ENCODE measurements at places on chromosomes 5 and 9. TPM values are rescaled to one million over a fixed set of nuclear protein-coding genes. Genes with fewer than 3 reads are reported as not detected.

The CDKN2B gene
- polyA plus RNA-seq = 7.3 TPM

- no peak for DNase-seq
- no peak overlapping the region for H3K4me3 ChIP-seq
- H3K27ac ChIP-seq = no peak overlapping the region
- no peaks in the 10 kb centered on the region for H3K4me1 ChIP-seq
These were observed 44.2 kb downstream of the NKD2 start for GRCh38 chr5:1052641-1053390.

GRCh38 chr5:31121224-31121623 lies 72.3 kb upstream of the CDH6 start:
- no peaks in the 10 kb centered on the region for H3K27me3 ChIP-seq
- no peak overlapping the region for H3K4me3 ChIP-seq
- no peak overlapping the region for H3K27ac ChIP-seq
- H3K36me3 ChIP-seq = no peaks in the 10 kb centered on the region
- H3K4me1 ChIP-seq = no peaks in the 10 kb centered on the region

- no peaks in the 10 kb centered on the region for H3K4me1 ChIP-seq
- H3K4me3 ChIP-seq = no peak overlapping the region
- no peak for DNase-seq
- H3K27me3 ChIP-seq = no peaks in the 10 kb centered on the region
These were observed 140.5 kb upstream of the TARS1 start for GRCh38 chr5:33300209-33300742.

GRCh38 chr5:78675956-78676730 lies 27.6 kb upstream of the LHFPL2 start:
- H3K4me1 ChIP-seq = peaks cover 5% of the 10 kb centered on the region
- no peaks in the 10 kb centered on the region for H3K27me3 ChIP-seq
- no peak for DNase-seq
- H3K4me3 ChIP-seq = no peak overlapping the region
- H3K36me3 ChIP-seq = no peaks in the 10 kb centered on the region

DNA sequence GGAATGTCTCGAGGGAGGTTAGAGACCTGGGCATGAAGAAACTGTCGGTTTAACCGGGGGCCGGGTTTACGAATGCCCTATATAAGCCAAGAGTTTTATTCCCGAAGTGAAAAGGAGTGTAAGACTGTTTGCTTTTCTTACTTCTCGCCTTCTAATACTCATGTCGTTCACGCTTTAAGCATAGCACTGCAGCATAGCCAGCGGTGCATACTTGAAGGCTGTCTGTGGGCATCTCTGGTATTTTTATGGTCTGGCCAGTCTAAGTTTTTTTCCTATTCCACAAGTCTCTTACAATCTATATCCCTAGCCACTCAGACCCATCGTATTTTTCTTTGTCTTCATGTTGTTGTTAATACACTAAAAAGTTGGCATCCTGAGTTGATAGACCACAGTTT lies 1.2 kb downstream of the UHRF2 start:
- no peaks in the 10 kb centered on the region for H3K36me3 ChIP-seq
- DNase-seq = peak; percentile 66
- H3K4me1 ChIP-seq = peaks cover 15% of the 10 kb centered on the region
- peak overlapping the region; percentile 98 for H3K27ac ChIP-seq

DNA sequence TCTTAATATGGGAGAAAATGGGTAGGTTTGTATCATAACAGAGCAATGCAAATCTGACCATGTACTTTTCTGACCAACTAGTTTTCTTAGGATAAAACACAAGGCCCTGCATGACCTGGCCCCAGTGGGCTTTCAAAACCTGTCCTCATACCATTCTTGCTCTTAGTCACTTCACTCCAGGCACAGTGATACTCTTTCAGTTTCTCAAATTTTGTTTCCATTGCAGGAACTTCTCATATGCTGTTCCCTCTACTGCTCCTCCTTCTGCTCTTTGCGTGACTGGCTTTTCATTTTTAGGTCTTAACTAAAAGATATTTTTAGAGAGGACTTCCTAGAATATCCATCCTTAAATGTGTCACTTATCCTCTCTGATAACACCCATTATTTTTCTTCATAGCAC lies 112.4 kb downstream of the INIP start:
- no peaks in the 10 kb centered on the region for H3K4me1 ChIP-seq
- no peaks in the 10 kb centered on the region for H3K36me3 ChIP-seq
- no peaks in the 10 kb centered on the region for H3K27me3 ChIP-seq
- H3K27ac ChIP-seq = no peak overlapping the region
- H3K4me3 ChIP-seq = no peak overlapping the region
- DNase-seq = no peak

DNA sequence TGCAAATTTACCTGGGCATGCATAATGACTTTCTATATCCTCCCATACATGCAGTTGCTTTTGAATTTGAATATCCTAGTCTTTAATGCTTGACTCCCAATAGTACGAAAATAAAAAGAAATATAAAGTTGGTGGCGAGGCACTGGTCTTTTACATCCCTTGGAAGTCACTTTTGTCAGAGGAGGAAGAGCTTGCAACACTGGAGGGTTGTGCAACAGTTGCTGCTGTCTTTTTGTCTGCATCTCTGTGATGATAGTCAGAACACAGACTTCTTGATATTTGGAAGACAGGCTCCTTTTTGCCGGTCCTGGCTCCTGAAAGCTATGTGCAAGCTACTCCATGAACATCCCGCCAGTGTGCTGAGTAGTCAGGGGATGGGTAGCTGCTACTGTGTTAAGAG lies 16.8 kb upstream of the SGCD start:
- H3K4me1 ChIP-seq = no peaks in the 10 kb centered on the region
- DNase-seq = no peak
- H3K4me3 ChIP-seq = no peak overlapping the region
- no peak overlapping the region for H3K27ac ChIP-seq

DNA sequence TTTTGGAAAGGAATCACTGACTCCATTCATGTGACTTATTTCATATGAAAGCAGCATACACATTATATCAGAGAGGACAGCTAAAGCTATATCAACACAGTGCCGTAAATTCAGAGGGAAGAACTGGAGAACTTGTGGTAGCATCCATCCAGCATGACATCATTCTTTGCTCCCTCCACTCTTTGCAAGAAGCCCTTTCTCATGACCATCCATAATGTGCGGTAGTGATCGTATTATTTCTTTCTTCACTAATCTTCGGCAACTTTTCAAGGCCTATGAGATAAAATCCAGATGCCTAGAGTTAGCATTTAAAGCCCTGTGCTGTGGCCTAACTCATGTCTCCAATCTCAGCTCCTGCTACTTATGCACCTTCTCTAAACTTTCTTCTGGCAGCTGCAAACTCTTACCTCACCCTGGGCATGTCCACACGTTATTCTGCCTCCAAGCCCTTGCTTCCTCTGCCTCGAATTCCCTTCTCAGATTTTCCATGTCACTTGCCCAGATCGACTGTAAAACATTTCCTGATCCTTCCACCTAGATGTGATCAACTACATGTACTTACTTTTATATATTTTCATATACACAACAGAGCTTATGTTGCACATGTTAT lies 307.3 kb upstream of the SGCD start:
- H3K27ac ChIP-seq = no peak overlapping the region
- no peaks in the 10 kb centered on the region for H3K27me3 ChIP-seq
- DNase-seq = no peak
- H3K4me3 ChIP-seq = no peak overlapping the region

The C7 gene
- 31.0 TPM for polyA plus RNA-seq

DNA sequence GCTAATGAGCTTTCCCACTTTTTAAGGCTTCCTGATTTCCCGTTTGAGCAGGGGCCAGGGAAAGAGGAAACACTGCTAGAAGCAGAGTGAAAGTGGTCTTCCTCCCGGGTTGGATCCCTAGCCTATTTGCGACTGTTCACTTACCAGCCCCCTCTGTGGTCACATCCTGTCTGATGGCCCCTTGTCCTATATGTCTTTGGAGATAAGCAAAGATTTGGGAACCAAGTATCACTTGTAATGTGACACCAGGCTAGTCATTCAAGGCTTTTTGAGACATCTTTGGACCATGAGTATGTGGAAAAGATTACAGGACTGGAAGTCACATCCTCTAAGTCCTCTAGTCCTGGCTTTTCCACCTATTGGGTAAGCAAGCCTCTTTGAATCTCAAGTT lies 6.1 kb downstream of the DNAJB5 start:
- peaks cover 28% of the 10 kb centered on the region for H3K4me1 ChIP-seq
- H3K36me3 ChIP-seq = peaks cover 2% of the 10 kb centered on the region
- H3K27me3 ChIP-seq = peaks cover under 1% of the 10 kb centered on the region
- H3K4me3 ChIP-seq = no peak overlapping the region
- no peak overlapping the region for H3K27ac ChIP-seq

- DNase-seq = no peak
- no peaks in the 10 kb centered on the region for H3K4me1 ChIP-seq
- H3K27me3 ChIP-seq = no peaks in the 10 kb centered on the region
These were observed 27.2 kb downstream of the DEPDC1B start for GRCh38 chr5:60672693-60673264.

The MOB3B gene
- 7.8 TPM for polyA plus RNA-seq

The CENPH gene
- 9.4 TPM for polyA plus RNA-seq

The UNC13B gene
- 6.9 TPM for polyA plus RNA-seq

- H3K36me3 ChIP-seq = peaks cover 28% of the 10 kb centered on the region
- no peak overlapping the region for H3K27ac ChIP-seq
- DNase-seq = no peak
- no peak overlapping the region for H3K4me3 ChIP-seq
These were observed 25.1 kb downstream of the ERGIC1 start for GRCh38 chr5:172858990-172859811.

- no peak overlapping the region for H3K27ac ChIP-seq
- H3K27me3 ChIP-seq = no peaks in the 10 kb centered on the region
- no peaks in the 10 kb centered on the region for H3K36me3 ChIP-seq
These were observed 14.8 kb downstream of the PCDHGC5 start for GRCh38 chr5:141503681-141504080.

GRCh38 chr5:35274839-35275509 lies 44.7 kb upstream of the PRLR start:
- no peaks in the 10 kb centered on the region for H3K4me1 ChIP-seq
- H3K27me3 ChIP-seq = no peaks in the 10 kb centered on the region
- no peak overlapping the region for H3K4me3 ChIP-seq
- DNase-seq = no peak
- no peak overlapping the region for H3K27ac ChIP-seq
- no peaks in the 10 kb centered on the region for H3K36me3 ChIP-seq

DNA sequence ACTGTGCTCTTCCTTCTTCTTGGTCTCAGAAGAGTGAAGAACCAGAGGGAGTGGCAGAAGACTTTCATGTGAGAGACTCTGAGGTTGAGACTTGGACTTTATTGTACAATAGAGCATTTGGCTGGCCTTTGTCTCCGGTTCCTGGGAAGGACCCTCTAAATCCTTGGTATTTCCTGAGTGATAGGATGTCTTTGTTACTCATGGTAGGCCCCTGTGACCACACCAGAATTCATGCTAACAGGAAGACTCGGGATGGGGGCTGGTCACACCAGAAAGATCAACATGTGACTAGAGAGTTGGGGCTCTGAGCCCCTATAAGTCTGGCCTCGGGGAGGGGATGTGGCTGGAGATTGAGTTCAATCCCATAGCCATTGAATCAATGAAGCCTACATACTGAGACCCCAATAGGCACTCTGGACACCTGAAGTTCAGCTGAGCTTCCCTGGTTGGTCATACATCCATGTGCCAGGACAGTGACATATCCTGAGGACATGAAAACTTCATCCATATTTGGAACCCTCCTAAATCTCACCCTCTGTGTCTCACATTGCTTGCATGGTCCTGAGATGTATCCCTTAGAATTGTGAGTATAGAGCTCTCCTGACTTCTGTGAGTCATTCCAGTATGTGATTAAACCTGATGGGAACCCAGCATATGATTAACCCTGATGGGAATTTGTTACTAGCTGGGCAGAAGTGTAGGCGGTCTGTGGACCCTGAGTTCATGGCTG lies 201.7 kb downstream of the GADD45G start:
- peaks cover 25% of the 10 kb centered on the region for H3K4me1 ChIP-seq
- no peak for DNase-seq
- no peak overlapping the region for H3K27ac ChIP-seq
- H3K27me3 ChIP-seq = no peaks in the 10 kb centered on the region
- no peaks in the 10 kb centered on the region for H3K36me3 ChIP-seq
- H3K4me3 ChIP-seq = no peak overlapping the region

The DOCK8 gene
- polyA plus RNA-seq = 60.4 TPM

The GMCL2 gene
- under 0.01 TPM for polyA plus RNA-seq

The PLAC8L1 gene
- 1.5 TPM for polyA plus RNA-seq

DNA sequence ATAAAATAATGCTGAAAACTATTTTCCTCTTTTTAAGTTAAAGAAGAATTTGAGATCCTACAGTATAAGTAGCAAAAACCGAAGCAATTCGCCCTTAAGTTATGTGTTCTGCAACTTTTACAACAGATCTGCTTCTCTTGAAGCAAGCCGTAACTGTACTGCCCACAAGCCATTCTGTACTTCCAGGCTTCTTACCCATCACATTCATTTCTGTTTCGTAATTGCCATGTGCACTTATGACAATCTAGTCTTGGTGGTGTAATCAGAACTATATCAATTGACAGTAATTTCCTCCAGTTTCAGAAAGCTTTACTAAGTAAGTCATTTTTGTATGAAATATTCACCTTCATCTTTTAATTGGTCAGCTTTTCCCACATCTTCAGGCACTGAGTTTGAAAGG lies 13.8 kb downstream of the SGTB start:
- no peak overlapping the region for H3K4me3 ChIP-seq
- H3K27ac ChIP-seq = no peak overlapping the region
- DNase-seq = no peak
- H3K27me3 ChIP-seq = no peaks in the 10 kb centered on the region

DNA sequence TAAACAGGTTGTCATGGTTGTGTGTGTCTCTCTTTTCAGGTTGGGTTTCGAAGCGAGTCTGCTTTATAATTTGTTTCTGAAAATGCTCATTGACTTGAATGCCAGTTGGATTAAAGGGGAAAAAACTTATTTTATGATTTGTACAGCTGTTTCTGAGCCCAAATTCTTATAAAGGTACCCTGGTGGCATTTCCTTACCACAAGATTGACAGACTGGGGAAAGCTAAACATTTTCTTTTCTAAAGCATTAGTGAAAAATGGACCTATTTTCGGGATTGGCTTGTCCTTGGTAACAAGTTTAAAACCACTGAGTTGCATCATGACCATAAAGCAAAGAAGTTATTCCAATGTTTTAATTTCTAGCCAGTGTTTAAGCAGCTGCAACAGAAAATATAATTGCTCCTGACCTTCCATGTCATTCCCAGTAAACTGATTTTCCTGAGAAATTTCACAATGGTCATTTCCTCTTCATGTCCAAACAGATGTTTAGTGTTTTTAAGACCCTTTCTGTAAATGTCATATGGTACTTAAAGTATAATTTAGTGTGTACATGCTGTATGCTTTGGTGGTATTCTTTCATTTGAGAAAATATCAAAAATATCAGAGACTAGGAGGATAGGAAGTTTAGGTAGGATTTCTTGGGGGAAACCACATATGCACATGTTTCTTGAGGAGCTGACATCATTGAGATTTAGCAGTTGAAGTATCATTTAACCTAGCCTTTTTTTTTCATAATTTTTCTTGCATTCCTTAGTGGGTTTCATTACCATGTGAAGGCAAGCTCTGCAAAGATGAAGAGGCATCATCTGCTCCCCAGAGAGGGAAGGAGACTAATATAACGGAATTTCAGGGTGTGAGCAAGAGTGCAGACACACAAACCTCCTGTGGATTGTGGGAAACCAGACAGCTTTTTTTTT lies 667.1 kb upstream of the RGMB start:
- H3K4me1 ChIP-seq = no peaks in the 10 kb centered on the region
- no peak for DNase-seq
- no peak overlapping the region for H3K27ac ChIP-seq
- H3K4me3 ChIP-seq = no peak overlapping the region
- no peaks in the 10 kb centered on the region for H3K36me3 ChIP-seq
- H3K27me3 ChIP-seq = no peaks in the 10 kb centered on the region

The HEMGN gene
- 4.1 TPM for polyA plus RNA-seq

- peak overlapping the region; percentile 99 for H3K27ac ChIP-seq
- H3K4me3 ChIP-seq = peak overlapping the region; percentile 59
- DNase-seq = peak; percentile 90
These were observed 21.1 kb upstream of the TERT start for GRCh38 chr5:1315709-1316587.

The CCDC192 gene
- polyA plus RNA-seq = 0.11 TPM

The IFNA8 gene
- not detected for polyA plus RNA-seq
